ENCODE measurements at places on chromosomes 2 and 18.

DNA sequence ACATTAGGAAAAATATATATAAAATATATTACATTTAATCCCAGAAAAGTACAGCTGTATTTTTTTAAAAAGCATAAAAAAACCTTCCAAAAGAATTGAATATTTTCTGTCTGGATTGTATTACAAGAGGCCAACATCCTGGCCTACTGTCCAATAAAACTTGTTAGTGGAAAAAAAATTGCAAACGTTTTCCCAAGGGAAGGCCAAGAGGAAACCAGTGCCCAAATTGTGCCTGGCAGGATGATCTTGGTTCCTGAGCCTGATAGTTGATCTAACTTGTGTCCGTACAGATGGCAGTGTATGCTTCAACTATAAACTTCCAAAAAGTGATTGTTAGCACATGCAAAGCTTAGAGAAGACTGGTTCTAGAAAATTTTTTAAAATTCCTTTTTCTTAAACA is 90.6 kb upstream of the LPIN2 start:
- no peak for DNase-seq

- no peak for DNase-seq
These were observed 52.4 kb downstream of the FAM168B start for GRCh38 chr2:131040661-131041401.

- no peak for DNase-seq
These were observed 15.0 kb downstream of the MLPH start for GRCh38 chr2:237501892-237502513.

DNA sequence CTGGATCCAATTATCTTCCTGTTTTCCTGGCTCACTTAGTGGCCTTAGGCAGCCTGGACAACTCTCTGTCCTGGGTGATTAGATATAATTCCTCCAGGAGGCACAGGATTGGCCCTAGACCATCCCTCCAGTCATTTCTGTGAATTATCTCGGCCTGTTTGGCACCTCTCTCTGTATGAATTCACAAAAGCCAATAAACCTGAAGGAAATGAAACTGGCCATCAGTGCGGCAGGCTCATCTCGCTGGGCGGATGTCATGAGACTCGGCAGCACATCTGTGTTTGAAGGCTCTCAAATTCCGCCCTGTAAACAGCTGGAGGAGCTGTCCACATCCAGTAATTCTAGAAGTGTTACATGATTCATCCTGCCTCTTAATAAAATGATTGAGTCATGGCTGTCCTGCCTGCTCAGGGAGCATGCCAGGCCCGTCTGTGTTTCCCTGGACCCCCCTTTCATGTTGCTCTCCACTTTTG is 38.6 kb downstream of the ACOXL start:
- DNase-seq: no peak

Data from G401 (cell line).